ENCODE measurements at places on chromosomes 1 and 21.
A peak's percentile ranks its signal among the peaks of the same experiment; 100 is the strongest.

DNA sequence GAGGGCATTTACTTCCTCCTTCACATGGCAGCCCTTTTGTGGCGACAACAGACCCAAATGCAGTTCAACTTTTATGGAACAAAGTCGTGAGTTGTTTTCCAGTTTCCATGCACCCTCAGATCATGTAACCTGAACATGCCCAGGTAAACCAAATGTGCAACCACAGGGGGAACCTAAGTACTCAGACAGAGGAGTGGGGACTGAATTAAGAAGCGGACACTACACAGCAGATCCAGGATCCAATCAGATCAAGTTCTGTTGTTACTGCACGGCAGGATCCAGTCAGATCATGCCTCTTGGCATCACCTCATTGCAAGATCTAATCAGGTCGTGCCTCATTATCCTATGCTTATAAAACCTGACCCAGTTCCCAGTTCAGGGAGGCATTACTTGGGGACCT lies 115.7 kb downstream of the MATN1 start:
- DNase-seq: no peak
- H3K4me3 ChIP-seq: no peak overlapping the region
- no peaks in the 10 kb centered on the region for H3K27me3 ChIP-seq
- no peaks in the 10 kb centered on the region for H3K4me1 ChIP-seq

- peak; percentile 55 for DNase-seq
- H3K4me1 ChIP-seq: no peaks in the 10 kb centered on the region
- H3K27me3 ChIP-seq: no peaks in the 10 kb centered on the region
Measured at GRCh38 chr1:167819849-167820683, 93.9 kb downstream of the ADCY10 start.

GRCh38 chr21:41706678-41707077 lies 60.2 kb downstream of the RIPK4 start:
- H3K4me1 ChIP-seq: peaks cover 11% of the 10 kb centered on the region
- H3K27me3 ChIP-seq: no peaks in the 10 kb centered on the region
- no peak overlapping the region for H3K4me3 ChIP-seq
- H3K27ac ChIP-seq: peak overlapping the region; percentile 8
- DNase-seq: peak; percentile 97

GRCh38 chr21:45581322-45581712 lies 39.1 kb upstream of the SLC19A1 start:
- H3K27ac ChIP-seq: no peak overlapping the region
- H3K4me1 ChIP-seq: no peaks in the 10 kb centered on the region
- H3K36me3 ChIP-seq: no peaks in the 10 kb centered on the region
- H3K27me3 ChIP-seq: no peaks in the 10 kb centered on the region
- H3K4me3 ChIP-seq: no peak overlapping the region
- DNase-seq: no peak

DNA sequence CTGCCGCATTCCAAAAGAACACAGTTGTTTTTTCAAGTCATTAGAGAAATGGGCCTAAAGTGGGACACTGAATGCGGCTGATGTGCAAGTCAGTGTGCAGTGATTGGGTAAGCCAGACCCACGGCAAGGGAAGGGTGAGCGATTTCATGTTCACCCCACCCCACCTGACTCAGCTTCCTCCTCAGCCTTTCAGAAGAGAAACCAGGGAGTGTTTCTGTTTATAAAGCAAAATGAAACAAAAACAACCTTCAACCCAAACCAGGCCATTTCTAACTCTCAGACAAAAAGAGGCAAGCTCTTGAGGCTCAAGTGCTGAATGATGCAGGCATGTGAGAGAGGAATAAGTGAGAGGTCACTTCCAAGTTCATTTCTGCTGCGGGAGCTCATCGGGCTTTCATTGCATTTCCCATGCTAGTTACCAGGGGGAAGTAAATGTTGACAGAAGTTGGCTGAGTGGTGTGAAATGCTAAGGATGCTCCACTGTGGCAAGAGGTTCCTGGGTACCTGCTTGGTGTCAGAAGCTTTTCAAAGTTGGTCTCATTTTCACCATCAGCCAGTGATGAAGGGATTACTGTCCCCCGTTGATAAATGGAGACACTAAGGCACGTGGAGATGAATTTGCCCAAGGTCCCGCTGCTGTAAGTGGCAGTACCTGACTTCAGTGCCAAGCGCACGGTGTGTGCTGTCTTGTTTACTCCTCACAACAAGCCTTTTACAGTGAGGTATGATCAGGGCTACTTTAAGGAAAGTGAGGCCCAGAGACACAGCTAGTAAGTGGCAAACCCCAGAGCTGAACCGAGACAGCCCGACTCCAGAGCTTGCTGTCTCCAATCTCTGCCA lies 29.1 kb downstream of the STPG1 start:
- H3K4me1 ChIP-seq: no peaks in the 10 kb centered on the region
- peaks cover 18% of the 10 kb centered on the region for H3K36me3 ChIP-seq
- H3K27ac ChIP-seq: peak overlapping the region; percentile 68

DNA sequence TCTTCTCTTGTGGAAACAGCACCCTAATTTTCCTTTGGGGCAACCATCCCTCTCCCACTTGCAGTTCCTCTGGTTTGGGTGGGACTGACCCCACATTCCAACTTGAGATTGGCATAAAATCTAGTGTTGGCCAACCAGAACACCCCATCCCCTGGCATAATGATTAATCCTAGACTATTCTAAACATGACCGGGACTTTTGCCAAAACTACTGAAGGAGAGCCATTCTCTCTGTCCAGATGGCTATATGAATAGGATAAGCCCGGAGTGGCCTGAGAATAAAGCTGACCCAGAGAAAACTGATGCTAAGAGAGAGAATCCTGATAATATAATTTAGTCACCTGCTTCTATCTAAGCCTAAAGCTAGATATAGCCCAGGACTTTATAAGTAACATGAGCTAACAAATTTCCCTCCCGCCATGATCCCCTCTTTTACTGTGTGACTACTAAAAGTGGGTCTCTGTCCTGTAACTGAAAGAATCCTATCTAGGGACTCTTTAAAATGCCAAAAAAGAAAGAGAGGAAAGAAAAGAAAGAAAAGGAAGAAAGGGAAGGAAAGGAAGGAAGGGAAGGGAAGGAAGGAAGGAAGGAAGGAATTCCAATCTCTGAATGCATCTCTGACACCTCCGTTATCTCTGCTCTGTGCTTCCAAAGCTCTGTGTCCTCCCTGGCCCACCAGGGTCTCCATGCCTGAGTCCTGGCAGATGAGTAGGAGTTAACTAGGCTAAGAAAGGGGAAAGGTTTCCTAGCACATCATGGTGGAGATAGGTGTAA lies 28.0 kb upstream of the NRDC start:
- H3K36me3 ChIP-seq: no peaks in the 10 kb centered on the region
- peaks cover 4% of the 10 kb centered on the region for H3K27me3 ChIP-seq
- no peak overlapping the region for H3K27ac ChIP-seq

DNA sequence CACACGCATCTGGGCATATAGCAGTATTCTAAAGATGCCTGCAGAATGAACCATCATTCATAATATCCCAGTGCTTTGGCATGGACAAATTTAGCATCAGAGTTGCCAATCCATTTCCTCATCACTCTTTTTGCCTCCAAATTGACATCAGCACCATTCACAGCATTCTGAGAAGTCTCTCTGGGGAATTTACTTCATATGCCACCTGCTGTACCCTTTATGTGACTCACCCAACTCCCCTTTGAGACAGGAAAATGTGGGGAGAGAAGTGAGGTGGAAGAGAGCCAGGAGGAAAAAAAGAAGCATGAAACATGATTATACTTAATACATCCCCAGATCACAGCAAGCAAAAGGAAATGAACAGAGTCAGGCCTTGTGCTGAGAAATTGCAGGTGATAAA lies 37.4 kb downstream of the RAB3B start:
- H3K27ac ChIP-seq: no peak overlapping the region
- H3K4me1 ChIP-seq: no peaks in the 10 kb centered on the region
- peaks cover 2% of the 10 kb centered on the region for H3K27me3 ChIP-seq

DNA sequence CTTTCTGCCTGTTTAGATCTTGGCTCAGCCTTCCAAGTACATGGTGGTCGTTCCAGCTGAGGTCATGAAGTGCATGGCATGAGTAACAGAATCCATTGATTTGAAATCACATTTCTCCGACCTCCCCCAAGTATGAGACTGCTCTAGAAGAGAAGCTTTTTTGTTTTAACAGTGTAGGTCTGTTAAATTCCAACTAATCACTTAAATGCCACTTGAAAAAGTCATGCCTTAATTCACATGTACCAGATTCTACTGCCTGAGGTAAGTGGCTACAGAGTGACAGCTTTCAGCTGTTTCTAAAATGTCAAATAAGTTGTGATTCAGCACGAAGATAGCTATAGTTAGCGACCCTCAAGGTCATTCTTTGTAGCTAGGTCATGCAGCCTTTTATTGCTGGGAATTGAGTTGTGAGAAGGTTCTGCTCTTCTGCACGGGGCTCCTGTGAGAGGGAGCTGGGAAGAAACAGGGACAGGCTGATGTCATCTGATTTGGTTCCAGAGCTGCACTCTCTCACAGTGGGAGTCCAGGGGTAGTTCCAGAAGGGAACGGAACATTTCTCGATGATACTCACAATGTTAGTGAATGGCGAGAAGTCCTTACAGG lies 112.7 kb downstream of the VPS13D start:
- H3K36me3 ChIP-seq: peaks cover 6% of the 10 kb centered on the region
- peaks cover 24% of the 10 kb centered on the region for H3K4me1 ChIP-seq
- no peaks in the 10 kb centered on the region for H3K27me3 ChIP-seq
- no peak overlapping the region for H3K27ac ChIP-seq

- DNase-seq: no peak
- no peak overlapping the region for H3K27ac ChIP-seq
Measured at GRCh38 chr1:115527746-115528145, 114.0 kb upstream of the VANGL1 start.

GRCh38 chr1:58726581-58726980 lies 26.7 kb upstream of the MYSM1 start:
- no peak for DNase-seq
- no peaks in the 10 kb centered on the region for H3K36me3 ChIP-seq
- H3K4me3 ChIP-seq: no peak overlapping the region
- H3K27ac ChIP-seq: no peak overlapping the region
- H3K4me1 ChIP-seq: no peaks in the 10 kb centered on the region

DNA sequence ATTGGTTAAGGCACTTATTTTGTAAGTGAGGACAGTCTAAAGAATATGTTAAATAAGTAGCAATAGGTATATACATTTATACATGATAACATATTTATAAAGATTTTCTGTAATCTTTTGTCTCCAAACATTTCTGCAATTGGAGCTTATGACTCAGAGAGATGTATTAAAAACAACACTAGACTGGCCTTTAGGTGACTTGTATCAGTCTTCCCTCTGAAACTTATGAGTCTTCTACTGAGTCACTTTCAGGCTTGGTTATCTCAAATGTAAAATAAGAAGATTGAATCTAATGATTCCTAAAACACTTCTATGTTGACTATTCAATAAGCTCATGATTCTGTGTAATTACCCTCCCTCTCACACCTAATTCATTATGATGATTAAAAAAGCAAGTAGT lies 672.6 kb upstream of the NEGR1 start:
- H3K4me1 ChIP-seq: no peaks in the 10 kb centered on the region
- DNase-seq: no peak
- no peaks in the 10 kb centered on the region for H3K36me3 ChIP-seq
- no peak overlapping the region for H3K4me3 ChIP-seq

DNA sequence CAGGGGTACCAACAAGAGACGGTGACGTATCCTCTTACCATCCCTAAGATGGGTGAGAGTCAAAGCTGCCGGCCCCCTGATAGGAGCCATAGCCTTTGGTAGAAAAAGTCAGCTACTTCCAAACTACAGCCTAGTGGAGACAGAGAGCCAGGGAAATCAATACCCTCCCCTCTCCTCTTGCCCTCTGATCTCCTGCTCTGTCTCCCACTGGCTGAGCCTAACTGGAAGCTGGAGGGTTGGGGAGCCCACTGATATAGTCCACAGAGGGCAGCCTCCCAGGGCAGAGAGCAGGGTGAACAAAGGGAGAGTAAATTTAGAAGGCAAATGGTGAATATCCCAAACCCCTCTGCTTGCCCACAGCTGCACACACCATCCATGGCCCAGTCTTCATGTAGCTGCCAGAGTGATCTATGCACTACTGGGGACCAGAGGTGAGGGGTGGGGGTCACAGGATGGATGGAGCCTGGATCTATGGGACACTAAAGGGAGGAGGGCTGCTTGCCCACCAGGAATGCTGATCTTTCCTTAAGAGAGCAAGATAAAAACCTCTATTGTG lies 80.0 kb downstream of the DHRS3 start:
- no peaks in the 10 kb centered on the region for H3K36me3 ChIP-seq
- DNase-seq: no peak
- H3K27me3 ChIP-seq: no peaks in the 10 kb centered on the region
- no peaks in the 10 kb centered on the region for H3K4me1 ChIP-seq
- H3K27ac ChIP-seq: no peak overlapping the region

DNA sequence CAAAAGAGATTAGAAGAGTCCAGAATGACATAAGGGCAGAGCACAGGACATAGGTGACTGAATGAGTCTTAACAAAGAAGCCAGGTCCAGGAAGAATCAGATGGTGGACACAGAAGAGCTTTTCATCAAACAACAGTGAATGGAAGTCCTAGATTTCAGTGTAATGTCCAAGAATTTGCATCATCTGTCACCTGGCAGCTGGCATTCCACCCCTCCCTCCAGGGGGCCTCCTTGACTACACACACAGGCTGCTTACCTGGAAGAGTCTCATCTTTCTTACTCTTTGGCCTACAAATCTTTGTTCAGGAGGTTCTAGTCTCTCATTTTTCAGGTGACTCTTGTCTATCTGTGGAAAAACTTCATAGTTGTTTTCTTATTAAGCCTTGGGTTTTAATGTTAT lies 36.2 kb downstream of the GORAB start:
- DNase-seq: no peak
- no peaks in the 10 kb centered on the region for H3K4me1 ChIP-seq
- H3K4me3 ChIP-seq: no peak overlapping the region
- no peaks in the 10 kb centered on the region for H3K27me3 ChIP-seq
- H3K36me3 ChIP-seq: no peaks in the 10 kb centered on the region

- H3K36me3 ChIP-seq: no peaks in the 10 kb centered on the region
- no peak for DNase-seq
- H3K27ac ChIP-seq: no peak overlapping the region
- no peaks in the 10 kb centered on the region for H3K4me1 ChIP-seq
- no peak overlapping the region for H3K4me3 ChIP-seq
Measured at GRCh38 chr1:42266253-42267135, 68.5 kb downstream of the FOXJ3 start.

- H3K27me3 ChIP-seq: peaks cover 5% of the 10 kb centered on the region
- no peak for DNase-seq
- no peak overlapping the region for H3K4me3 ChIP-seq
- no peaks in the 10 kb centered on the region for H3K36me3 ChIP-seq
- H3K4me1 ChIP-seq: no peaks in the 10 kb centered on the region
- H3K27ac ChIP-seq: no peak overlapping the region
Measured at GRCh38 chr1:169779970-169780369, 14.7 kb downstream of the METTL18 start.

DNA sequence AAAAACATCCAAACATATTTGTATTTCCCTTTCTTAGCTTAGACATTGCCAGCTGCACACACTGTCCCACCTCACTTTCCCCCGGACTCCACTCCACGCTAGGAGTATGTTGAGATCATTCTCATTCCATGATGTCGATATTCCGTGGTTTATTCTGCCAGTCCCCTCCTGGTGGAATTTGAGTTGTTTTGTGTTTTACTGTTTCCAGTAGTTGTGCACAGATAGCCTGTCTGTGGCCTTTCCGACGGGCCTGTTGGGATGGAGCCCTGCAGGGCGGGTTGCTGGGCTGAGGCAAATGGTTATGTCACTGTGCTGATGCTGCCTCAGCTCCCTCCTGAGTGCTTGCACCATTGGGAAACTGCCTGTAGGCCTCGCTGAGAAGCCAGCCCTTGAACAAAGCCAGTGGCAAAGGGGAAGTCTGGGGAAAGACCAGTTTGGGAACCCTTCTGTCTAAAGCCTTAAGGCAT lies 12.8 kb downstream of the TRAPPC10 start:
- H3K27ac ChIP-seq: no peak overlapping the region
- H3K27me3 ChIP-seq: no peaks in the 10 kb centered on the region
- H3K4me3 ChIP-seq: no peak overlapping the region
- peaks cover 14% of the 10 kb centered on the region for H3K4me1 ChIP-seq
- peaks cover 13% of the 10 kb centered on the region for H3K36me3 ChIP-seq
- no peak for DNase-seq
